ENCODE measurements at places on chromosomes 2 and 18. TPM values are rescaled to one million over a fixed set of nuclear protein-coding genes. Genes with fewer than 3 reads are reported as not detected.

Gene IL1F10
- not detected for total RNA-seq

Gene PXDN
- total RNA-seq, result 92.2 TPM

Gene RAD51AP2
- not detected for total RNA-seq

Gene LYPD6
- total RNA-seq, result 1.1 TPM

Gene GALNT3
- total RNA-seq, result 33.1 TPM

Gene ZNF519
- 23.8 TPM for total RNA-seq

Gene KATNAL2
- 9.4 TPM for total RNA-seq

Gene HOXD13
- not detected for total RNA-seq

Gene TMEM163
- total RNA-seq, result 2.4 TPM

Gene CFAP210
- total RNA-seq, result 0.96 TPM

Gene CRYGC
- total RNA-seq, result not detected

Gene SERPINB5
- total RNA-seq, result 25.5 TPM

Gene DNAH6
- not detected for total RNA-seq

Gene ALLC
- total RNA-seq, result not detected

Gene DSG3
- 0.13 TPM for total RNA-seq

Gene TDRD15
- total RNA-seq, result 1.9 TPM

Gene RALBP1
- 91.3 TPM for total RNA-seq

Gene SPATA3
- total RNA-seq, result not detected

Gene LIMS4
- total RNA-seq, result 1.4 TPM

Measured in PC-9 (cell line).